ENCODE measurements at places on chromosomes 6 and 20. TPM values are rescaled to one million over a fixed set of nuclear protein-coding genes. Genes with fewer than 3 reads are reported as not detected.
A peak's percentile ranks its signal among the peaks of the same experiment; 100 is the strongest.

The LBP gene
- total RNA-seq, result not detected

GRCh38 chr6:144993870-144994269 is 708.7 kb downstream of the UTRN start:
- H3K4me1 ChIP-seq, result no peaks in the 10 kb centered on the region
- H3K27me3 ChIP-seq, result no peaks in the 10 kb centered on the region
- no peak overlapping the region for H3K27ac ChIP-seq
- no peaks in the 10 kb centered on the region for H3K36me3 ChIP-seq
- no peak overlapping the region for H3K4me3 ChIP-seq

GRCh38 chr6:101482606-101483005 is 89.1 kb downstream of the GRIK2 start:
- H3K36me3 ChIP-seq, result no peaks in the 10 kb centered on the region
- no peaks in the 10 kb centered on the region for H3K4me1 ChIP-seq
- no peak for DNase-seq
- no peak overlapping the region for H3K27ac ChIP-seq
- no peak overlapping the region for H3K4me3 ChIP-seq
- H3K27me3 ChIP-seq, result no peaks in the 10 kb centered on the region

DNA sequence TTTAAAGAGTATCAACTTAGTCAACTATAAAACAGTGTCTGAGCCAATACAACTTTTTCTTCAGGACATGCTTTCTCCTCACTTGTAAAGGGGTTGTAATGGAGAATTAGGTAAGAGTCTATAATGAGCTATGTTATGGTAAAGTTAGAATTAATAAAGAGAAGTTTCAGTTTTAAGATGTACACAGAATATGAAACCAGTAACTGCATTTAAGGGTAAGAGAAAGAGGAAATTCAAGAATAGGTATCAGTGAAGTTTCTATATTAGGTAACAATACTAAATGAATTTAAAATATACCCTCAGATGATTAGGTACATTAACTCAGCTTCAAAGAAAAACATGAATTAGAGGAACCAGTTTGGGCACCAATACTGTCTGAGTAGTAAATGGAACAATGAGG is 1444.3 kb upstream of the ADGRB3 start:
- DNase-seq, result no peak
- no peak overlapping the region for H3K27ac ChIP-seq
- no peaks in the 10 kb centered on the region for H3K4me1 ChIP-seq
- H3K27me3 ChIP-seq, result no peaks in the 10 kb centered on the region

DNA sequence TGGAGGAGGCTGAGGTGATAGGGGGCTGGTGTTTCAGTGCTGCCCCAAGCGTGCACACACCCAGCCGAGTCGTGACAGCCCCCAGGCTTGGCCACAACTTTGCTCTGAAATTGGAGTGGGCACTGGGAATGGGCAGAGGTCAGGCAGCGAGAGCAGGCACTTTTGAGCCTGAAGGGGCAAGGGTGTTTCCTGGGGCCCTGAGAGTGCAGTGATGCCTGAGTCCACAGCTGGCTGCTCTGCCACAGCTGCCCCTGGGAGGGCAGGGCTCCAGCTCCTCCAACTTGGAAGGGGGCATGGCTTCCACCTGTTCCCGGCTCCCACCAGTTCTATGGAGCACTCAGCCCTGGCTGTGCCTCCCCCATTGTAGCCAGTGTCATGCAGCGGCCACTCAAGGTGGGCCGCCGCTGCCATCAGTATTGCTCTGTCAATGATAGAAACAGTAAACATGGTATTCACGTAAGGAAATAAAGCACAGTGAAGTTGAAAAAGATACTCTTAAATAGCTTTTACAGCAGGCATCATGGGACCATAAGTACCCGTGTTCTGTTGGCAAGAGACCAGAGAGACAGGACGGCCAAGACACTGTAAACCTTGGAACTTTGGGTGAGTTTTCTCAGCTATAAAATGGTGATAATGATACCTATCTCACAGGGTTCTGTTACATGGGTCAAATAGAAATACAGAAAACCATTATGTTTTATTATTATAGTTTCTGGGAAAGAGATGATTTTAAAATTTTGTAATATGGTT is 108.9 kb downstream of the THEMIS start:
- no peaks in the 10 kb centered on the region for H3K27me3 ChIP-seq
- H3K4me3 ChIP-seq, result no peak overlapping the region
- no peaks in the 10 kb centered on the region for H3K36me3 ChIP-seq
- H3K4me1 ChIP-seq, result no peaks in the 10 kb centered on the region
- H3K27ac ChIP-seq, result no peak overlapping the region
- DNase-seq, result no peak

DNA sequence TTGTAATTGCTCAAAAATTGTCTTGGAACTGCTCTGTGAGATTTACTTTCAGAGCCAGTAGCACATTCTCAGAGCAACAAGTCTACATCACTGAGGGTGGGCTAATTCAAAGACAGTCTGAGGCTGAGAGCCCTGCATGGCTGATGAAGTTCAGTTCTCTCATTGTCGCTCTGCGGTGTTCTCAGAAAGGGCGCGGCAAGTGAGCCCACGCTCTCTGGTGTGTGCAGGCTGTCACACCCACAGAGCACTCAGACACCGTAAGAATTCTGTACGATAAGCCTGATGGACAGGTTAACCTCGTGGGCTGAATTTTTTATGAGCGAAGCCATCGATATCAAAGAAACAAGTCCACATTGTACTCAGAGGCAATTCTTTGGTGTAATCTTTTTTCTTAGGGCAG is 557.8 kb downstream of the HACE1 start:
- no peak for DNase-seq
- H3K27me3 ChIP-seq, result no peaks in the 10 kb centered on the region
- H3K27ac ChIP-seq, result no peak overlapping the region
- H3K4me3 ChIP-seq, result no peak overlapping the region
- H3K36me3 ChIP-seq, result no peaks in the 10 kb centered on the region

- H3K27me3 ChIP-seq, result no peaks in the 10 kb centered on the region
- no peak overlapping the region for H3K27ac ChIP-seq
- H3K36me3 ChIP-seq, result 0 out of 2 replicates have a peak, but pooled peaks cover 2% of the 10 kb centered on the region
Observed at GRCh38 chr6:56690519-56691285, 48.0 kb upstream of the DST start.

- no peak overlapping the region for H3K4me3 ChIP-seq
- no peaks in the 10 kb centered on the region for H3K27me3 ChIP-seq
- peaks cover 7% of the 10 kb centered on the region for H3K4me1 ChIP-seq
- no peak overlapping the region for H3K27ac ChIP-seq
- peaks cover 24% of the 10 kb centered on the region for H3K36me3 ChIP-seq
- DNase-seq, result no peak
Observed at GRCh38 chr6:163487606-163488005, 73.1 kb downstream of the QKI start.

DNA sequence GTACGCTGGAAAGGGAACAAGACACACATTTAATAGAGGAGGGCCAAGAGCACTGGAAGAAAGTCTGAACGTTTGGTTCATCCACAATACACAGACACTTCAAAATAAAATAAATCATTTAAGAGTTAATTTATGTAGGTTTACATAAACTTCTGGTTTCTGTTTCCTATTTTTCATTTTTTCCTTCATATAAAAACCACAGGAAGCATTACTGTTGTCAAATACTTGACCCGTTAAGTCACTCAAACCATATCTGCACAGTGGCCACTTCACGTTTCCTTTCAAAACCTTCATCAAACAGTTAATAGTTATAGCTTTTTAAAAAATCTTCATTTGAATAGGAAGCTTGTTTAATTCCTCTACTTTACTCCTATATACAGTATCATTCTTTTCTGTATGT is 257.6 kb upstream of the THEMIS start:
- no peaks in the 10 kb centered on the region for H3K27me3 ChIP-seq
- H3K4me3 ChIP-seq, result no peak overlapping the region
- H3K36me3 ChIP-seq, result no peaks in the 10 kb centered on the region
- no peak for DNase-seq
- no peaks in the 10 kb centered on the region for H3K4me1 ChIP-seq

- no peaks in the 10 kb centered on the region for H3K36me3 ChIP-seq
- no peaks in the 10 kb centered on the region for H3K27me3 ChIP-seq
- no peaks in the 10 kb centered on the region for H3K4me1 ChIP-seq
- DNase-seq, result no peak
- no peak overlapping the region for H3K27ac ChIP-seq
Observed at GRCh38 chr20:6501061-6501460, 266.4 kb upstream of the BMP2 start.

The GHRH gene
- not detected for total RNA-seq

GRCh38 chr6:14707971-14708465 is 537.9 kb upstream of the JARID2 start:
- no peak overlapping the region for H3K27ac ChIP-seq
- no peaks in the 10 kb centered on the region for H3K4me1 ChIP-seq
- no peak for DNase-seq
- H3K4me3 ChIP-seq, result no peak overlapping the region
- no peaks in the 10 kb centered on the region for H3K27me3 ChIP-seq

GRCh38 chr6:32529697-32530430 is at the start of gene HLA-DRB5:
Gene HLA-DRB5 (minus strand): TSS chr6:32530287. CDS start chr6:32530224, 63 bp downstream.
- H3K27ac ChIP-seq, result no peak within 1 kb of the TSS
- DNase-seq, result no peak
- H3K36me3 ChIP-seq, result no peaks in the 10 kb centered on the region
- no peaks in the 10 kb centered on the region for H3K4me1 ChIP-seq

- H3K4me1 ChIP-seq, result peaks cover 23% of the 10 kb centered on the region
- H3K27me3 ChIP-seq, result no peaks in the 10 kb centered on the region
- no peak overlapping the region for H3K4me3 ChIP-seq
- DNase-seq, result no peak
Observed at GRCh38 chr6:15507746-15508145, 155.1 kb downstream of the DTNBP1 start.

DNA sequence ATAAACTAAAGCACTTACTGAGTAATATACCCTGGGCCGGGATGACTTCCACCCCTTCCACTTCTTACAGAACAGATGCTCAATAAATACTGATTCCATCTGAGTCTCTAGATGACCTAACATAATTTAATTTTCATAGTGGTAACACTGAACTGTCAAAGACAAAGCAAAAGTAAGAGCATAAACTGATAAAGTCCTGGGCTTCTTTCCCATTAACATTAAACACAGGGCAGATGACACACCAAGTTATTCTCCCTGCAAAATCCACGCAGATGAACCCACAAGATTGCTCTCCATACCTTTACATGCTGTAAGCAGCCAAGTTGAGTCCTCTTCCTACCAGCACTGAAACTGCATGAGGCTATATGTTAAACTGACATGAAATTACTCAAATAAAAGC is 27.1 kb downstream of the AGPAT4 start:
- DNase-seq, result no peak
- H3K4me1 ChIP-seq, result peaks cover 4% of the 10 kb centered on the region
- H3K36me3 ChIP-seq, result no peaks in the 10 kb centered on the region
- no peaks in the 10 kb centered on the region for H3K27me3 ChIP-seq

DNA sequence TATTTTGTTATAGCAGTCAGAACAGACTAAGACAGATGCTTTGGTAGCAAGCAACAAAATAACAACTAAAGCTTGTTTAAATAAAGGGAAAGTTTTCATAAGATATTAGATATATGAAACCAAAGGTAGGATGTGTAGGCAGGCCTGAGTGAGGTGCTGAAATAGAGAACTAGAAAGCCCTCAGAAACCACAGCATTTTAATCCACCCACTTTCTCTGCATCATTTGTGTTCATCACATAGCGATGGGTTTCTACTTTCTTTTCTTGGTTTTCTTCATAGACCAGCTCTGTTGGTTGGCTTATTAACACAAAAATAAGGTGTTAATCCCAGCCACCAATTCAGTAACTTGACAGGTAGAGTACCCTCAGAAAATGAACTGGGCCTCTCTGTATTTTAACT is 58.6 kb downstream of the RPS12 start:
- no peaks in the 10 kb centered on the region for H3K36me3 ChIP-seq
- DNase-seq, result no peak
- H3K4me1 ChIP-seq, result no peaks in the 10 kb centered on the region
- no peak overlapping the region for H3K4me3 ChIP-seq

The CNKSR3 gene
- 29.6 TPM for total RNA-seq

The UST gene
- total RNA-seq, result 28.9 TPM

The CLPSL2 gene
- not detected for total RNA-seq

DNA sequence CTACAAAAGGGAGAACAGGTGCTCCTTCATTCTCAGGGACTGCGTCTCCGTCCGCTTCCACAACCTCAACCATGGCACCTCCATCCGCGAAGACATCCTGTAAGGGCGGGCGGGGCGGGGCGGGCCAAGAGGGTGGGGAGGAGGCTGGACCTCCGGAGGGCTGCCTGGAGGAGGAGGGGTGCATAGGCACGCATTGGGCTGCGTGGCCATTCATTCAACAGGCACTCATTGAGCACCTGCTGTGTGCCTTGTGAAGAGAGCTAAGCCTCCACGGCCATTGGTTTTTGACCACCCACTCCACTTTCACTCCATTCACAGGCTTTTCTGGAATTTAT is 435 bp downstream of the ZSWIM3 start:
- H3K4me3 ChIP-seq, result peak overlapping the region; percentile 82
- no peaks in the 10 kb centered on the region for H3K36me3 ChIP-seq
- DNase-seq, result no peak
- 0 out of 2 replicates have a peak, but pooled peaks cover 7% of the 10 kb centered on the region for H3K4me1 ChIP-seq

GRCh38 chr6:82867946-82868345 is 197.7 kb downstream of the UBE3D start:
- H3K36me3 ChIP-seq, result no peaks in the 10 kb centered on the region
- no peak overlapping the region for H3K4me3 ChIP-seq

GRCh38 chr6:8130399-8130798 is 28.1 kb upstream of the EEF1E1 start:
- H3K27me3 ChIP-seq, result no peaks in the 10 kb centered on the region
- no peaks in the 10 kb centered on the region for H3K36me3 ChIP-seq
- DNase-seq, result no peak
- peaks cover 6% of the 10 kb centered on the region for H3K4me1 ChIP-seq
- H3K27ac ChIP-seq, result no peak overlapping the region
- H3K4me3 ChIP-seq, result no peak overlapping the region

GRCh38 chr6:45548657-45549515 is 171.2 kb upstream of the SUPT3H start:
- H3K36me3 ChIP-seq, result peaks cover 62% of the 10 kb centered on the region
- DNase-seq, result peak; percentile 31
- no peaks in the 10 kb centered on the region for H3K27me3 ChIP-seq
- H3K4me1 ChIP-seq, result peaks cover 16% of the 10 kb centered on the region
- no peak overlapping the region for H3K4me3 ChIP-seq

GRCh38 chr6:167027772-167028171 is 28.6 kb downstream of the CEP43 start:
- no peak overlapping the region for H3K4me3 ChIP-seq
- DNase-seq, result no peak

DNA sequence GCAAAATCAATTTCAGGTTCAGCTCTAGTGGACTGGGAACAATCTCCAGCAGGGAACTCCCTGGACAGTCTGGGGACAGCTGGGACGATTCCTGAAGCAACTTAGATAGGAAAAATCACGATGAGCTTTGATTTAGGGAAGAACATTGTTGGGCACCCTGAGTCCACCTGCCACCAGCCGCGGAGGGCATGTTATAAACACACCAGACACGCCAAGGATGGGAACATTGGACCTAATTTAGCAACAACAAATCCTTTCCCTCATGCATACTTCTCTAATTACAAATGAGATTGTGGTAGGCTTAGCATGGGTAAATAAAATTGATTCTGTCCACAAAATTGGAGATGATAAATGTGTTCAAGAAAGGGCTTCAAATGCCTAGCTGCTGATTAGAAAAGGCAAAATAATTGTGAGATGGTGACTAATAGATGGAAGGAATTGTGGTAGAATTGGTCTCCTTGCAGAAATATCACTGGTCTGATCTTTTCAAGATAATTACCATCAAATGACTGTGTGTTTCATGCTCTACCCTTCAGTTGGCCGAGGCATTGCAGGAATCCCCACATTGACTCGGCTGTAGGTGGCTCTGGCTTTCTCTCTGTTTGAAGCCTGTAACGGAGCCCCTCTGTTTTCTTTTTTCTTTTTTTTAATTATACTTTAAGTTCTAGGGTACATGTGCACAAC is 6.1 kb upstream of the NANP start:
- no peaks in the 10 kb centered on the region for H3K27me3 ChIP-seq
- H3K4me1 ChIP-seq, result 0 out of 2 replicates have a peak, but pooled peaks cover 2% of the 10 kb centered on the region
- no peak overlapping the region for H3K27ac ChIP-seq
- DNase-seq, result no peak
- H3K4me3 ChIP-seq, result no peak overlapping the region

Data from SJCRH30 (cell line).